ENCODE measurements at places on chromosomes 1 and 21.
A peak's percentile ranks its signal among the peaks of the same experiment; 100 is the strongest.

DNA sequence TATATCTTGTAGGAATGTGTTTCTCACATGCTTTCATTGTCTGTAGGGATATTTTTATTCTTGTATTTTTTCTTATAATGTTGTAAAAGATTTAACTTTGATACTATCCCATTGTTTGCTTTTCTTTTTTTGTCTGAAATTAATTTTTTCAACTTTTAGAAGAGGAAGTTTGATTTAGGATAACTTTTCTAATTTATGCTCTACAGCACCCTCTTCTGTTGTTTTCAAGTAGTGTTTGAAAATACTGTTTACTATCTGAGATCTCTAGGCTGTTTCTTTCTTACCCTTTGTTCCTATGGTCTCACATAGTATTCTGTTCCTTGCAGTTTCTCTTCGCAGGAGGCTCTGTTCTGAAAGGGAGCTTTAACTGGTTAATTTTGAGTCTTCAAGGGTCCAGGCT, 21.9 kb downstream of the ABCD3 start:
- no peak for DNase-seq

DNA sequence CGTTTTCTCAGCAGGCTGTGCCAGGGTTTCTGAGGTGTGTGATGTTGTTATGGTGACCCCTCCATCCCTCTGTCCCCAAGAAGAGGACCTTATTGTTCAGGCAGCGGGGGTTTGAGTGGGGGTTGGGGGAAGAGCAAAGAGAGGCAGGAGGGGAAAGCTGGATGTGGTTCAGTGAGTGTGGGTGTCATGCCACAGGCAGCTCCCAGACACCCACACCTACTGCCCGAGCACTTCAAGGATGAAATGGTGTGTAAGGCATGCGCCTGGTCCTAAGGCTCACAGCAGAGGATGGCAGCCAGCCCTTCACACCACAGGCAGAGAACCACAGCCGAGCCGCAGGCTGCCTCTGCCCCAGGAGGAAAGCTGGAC, 49.9 kb upstream of the STUM start:
- no peak for DNase-seq

GRCh38 chr1:3775490-3776230, 3.1 kb downstream of the SMIM1 start:
- DNase-seq = peak; percentile 64

DNA sequence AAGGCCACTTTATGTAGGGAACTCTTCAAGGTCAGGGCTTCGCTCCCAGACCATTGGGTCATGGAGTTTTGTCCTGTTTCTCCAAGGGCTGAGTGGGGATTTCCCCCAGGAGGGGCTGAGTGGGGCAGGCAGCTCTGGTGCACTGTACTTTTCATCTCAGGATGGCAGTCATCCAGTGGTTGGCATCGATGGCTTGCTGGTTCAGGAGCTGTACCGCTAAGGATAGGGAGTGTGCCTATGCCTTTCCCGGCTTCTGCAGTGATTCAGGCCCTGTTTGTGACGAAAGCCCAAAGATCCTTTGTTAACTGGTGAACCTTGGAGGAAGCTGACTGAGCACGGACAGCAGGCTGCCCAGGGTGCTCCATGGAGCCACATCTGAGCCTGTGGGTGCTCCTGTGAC, 100.1 kb upstream of the GADD45A start:
- DNase-seq = no peak

DNA sequence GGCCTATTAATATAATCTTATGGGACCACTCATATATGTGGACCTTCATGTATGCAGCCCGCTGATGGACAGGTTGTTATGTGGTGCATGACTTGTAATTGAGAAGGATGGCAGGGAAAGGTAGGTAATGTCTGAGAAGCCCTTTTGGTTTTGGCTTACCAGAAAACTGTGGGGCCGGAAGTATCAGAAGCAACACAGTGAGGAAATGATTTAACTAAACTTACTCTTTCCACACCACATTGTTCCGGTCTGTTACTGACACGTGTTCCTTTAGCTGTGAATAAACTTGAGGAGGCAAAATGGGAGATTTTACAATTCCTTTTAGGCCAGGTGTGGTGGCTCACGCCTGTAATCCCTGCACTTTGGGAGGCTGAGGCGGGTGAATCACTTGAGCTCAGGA, 32.4 kb downstream of the KIF1B start:
- no peak for DNase-seq

DNA sequence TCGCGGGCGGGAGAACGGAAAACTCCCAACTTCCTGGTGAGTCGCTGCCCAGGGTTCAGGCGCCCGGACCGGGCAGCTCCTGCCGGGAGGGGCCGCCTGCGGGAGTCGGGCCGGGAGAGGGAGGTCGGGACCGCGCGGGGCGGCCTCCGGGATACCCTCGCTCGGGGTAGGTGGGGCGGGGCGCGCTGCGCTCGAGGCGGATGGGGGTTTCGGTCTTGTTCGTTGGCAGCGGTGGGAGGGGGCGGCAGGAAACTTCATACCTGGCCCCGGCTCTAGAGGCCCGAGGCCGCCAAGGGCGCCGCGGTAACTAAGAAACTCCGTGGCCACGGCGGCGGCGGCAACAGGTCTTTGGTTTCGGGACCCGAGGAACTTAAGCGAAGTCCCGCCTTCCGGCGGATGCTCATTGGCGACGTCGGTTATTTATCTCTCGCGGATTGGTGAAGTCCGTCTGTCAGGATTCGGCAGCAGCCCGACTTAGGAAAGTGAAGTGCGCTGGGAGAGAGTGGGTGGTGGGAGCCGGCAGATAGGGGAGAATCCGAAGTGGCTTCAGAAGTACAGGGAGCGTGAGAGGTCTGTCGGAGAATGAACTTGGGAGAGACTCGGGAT, 546 bp downstream of the NEK7 start:
- DNase-seq = peak; percentile 81

DNA sequence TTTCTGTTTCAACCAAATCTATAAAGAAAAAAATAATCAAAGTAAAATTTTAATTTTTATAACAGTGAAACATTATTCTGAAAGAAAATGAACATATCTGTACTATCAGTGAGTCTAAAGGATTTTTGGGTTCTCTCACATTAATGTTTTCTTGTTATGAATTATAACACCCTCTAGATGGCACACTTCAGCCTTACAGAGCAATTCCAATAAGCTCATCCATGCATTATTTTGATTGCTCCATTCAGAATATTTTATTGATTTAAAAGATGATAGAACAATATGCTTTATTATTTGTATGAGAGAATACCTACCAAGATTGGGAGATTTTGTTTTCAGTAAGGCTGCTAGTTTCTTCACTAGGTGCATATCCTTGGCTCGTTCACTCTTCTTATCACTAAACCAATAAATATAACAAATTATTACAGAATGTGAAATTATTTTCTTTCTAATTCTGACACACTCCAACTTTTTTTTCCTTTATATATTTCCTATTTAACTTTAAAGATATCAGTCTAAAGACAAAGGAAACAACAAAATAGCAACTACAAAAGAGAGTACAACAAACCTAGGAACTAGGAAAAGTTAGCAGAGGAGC, 82.4 kb downstream of the RAB3GAP2 start:
- no peak for DNase-seq

DNA sequence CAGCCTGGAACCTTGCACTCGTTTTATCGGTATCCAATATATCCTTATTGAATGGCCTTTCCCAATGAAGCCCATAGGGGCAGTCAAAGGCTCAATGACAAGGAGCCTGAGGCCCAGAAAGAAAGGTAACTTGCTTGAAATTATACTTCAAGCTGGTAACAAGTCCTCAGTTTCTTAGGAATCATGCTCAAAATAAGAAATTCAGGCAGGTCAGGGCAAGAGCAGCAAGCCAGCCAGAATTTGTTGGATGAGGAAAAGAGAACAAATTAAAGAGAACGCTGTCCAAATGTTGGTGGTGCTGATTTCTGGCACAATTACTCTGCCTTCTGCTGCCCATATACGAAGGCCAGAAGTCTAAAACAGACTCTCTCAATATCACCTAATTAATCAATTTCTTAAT, 77.6 kb downstream of the DDX20 start:
- no peak for DNase-seq

GRCh38 chr1:5829414-5829813, 162.8 kb downstream of the NPHP4 start:
- DNase-seq = no peak

- DNase-seq = peak; percentile 46
These were observed 35.5 kb downstream of the COA6 start for GRCh38 chr1:234408757-234409156.

GRCh38 chr21:44874497-44875315, 1.2 kb upstream of the PTTG1IP start:
- peak; percentile 61 for DNase-seq

DNA sequence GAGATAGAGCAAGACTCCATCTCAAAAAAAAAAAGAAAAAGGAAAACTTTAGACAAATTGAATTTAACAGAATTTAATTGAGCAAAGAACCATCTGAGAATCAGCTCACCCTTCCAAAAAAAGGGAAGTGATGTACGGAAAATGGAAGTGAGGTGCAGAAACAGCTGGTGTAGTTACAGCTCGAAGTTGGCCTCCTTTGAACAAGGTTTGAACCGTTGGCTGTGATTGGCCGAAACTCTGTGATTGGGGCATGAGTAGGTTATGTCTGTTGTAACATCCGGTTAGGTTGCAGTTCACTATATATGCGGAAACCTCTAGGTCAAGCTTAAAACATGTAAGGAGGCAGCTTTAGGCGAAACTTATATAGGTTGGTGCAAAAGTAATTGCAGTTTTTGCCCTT, 97.9 kb upstream of the KIF26B start:
- DNase-seq = no peak

GRCh38 chr1:38228718-38229117, 182.1 kb upstream of the POU3F1 start:
- DNase-seq = no peak

DNA sequence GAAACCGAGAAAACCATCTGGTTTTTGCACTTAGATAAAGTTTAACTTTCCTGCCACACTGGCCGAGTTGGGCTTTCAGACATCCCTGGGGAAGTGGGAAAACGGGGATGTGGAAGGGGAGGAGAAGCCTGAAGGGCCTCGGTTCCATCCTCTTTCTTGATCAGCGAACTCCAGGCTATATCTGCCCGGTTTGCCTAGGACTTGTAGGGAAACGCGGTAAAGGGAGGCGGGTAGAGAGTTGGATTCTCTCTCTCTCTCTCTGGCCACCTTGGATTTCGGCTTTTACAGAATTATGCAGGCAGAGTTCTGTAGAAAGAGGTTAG, 4.6 kb upstream of the LHX8 start:
- DNase-seq = no peak

GRCh38 chr1:47914952-47915676, 82.1 kb downstream of the TRABD2B start:
- no peak for DNase-seq

GRCh38 chr1:155831279-155831976, 25.6 kb downstream of the GON4L start:
- DNase-seq = no peak

DNA sequence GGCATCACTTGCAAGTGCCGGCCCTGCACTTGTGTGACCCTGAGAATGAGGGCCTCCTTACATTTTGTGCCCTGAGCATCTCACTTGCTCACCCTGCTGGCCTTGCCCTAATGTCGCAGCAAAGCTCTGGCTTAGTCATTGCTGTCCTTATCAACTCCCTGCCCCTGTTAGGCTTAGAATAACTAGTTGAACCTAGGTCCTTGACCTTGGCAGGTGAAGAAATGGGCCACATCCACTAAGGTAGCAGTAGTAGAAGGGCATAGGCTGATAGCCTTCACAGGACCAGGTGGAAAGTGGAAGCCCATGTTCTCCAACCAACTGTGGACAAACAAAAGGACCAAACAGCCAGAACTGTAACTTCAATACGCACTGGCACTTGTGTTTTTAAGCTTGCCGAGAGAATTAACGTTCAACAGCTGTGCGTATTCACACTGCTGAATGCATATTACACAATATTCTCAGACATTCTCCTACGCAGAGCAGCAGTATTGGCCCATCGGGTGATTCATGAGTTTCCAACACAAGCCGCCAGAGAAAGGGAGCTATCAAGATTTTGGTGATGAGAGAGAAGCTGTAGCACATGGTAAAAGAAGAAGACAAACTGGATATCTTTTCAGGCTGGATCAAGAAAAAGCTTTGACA, 27.7 kb upstream of the PTGFRN start:
- DNase-seq = no peak

- DNase-seq = peak; percentile 13
These were observed 71.2 kb downstream of the VWA5B1 start for GRCh38 chr1:20361805-20362381.

DNA sequence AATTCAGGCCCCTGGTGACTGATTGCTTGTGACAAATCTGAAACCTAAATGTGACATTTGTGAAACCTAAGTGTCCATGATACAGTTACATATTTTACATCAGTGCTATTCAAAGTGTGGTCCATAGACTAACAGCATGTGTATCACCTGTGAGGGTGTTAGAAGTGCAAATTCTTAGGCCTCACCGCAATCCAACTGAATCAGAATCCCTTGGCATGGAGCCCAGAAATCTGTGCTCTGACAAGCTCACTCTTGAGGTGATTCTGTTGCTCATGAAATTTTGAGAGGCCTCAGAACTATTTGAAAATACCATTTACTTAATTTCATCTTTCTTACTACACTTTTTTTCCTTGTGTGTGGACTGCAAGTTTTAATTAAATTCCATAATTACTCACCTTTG, 587.9 kb downstream of the ADGRL2 start:
- DNase-seq = no peak

GRCh38 chr21:17780539-17780938, 38.6 kb downstream of the C21orf91 start:
- DNase-seq = peak; percentile 52

DNA sequence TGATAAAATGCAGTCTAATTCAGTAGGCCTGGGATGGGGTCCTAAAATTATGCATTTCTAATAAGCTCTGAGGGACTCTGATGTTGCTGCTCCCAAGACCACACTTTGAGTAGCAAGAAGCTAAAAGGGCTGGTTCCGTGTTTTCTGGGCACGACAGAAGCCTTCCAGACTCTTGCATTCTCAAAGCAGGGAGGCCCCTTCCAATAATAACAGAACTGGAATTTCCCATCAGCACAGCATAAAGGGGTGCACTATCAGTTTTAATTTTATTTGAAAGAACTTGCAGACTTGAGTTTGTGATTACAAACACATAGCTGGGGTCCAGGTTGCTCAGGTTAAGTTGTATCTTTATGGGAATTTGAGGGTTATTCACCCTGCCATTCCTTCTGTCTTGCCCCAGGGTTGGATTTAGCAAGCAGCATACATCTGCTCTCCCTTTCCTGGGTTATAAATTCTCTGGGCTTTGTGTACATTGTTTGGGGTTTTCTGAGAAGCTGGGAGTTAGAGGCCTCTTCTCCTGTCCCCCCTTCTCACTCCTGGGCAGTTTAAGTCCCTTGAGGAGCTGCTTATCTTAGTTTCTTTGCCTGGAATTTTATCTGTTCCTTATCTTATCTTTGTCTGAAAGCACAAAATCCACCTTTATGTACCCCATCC, 94.2 kb upstream of the SLC2A1 start:
- no peak for DNase-seq

DNA sequence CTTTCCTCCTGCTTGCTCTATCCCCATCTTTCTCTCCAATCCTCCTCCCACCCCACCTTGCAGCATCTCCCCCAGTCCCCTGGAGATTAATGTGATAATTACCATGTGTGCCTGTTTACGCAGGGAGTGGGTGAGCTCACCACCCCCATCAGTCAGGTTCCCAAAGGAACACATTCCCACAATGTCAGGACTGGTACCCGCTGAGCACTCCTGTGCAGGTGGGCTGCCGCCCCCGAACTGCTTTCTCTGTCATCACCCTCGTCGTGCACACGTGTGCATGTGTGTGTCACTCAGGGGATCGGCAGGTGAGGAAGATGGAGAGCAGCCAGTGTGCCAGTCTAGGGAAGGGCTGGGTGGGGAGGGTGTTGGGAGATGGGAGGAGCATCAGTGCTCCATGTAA, 163.4 kb downstream of the CACNA1E start:
- no peak for DNase-seq
